ENCODE measurements at places on chromosomes 1 and 21.

DNA sequence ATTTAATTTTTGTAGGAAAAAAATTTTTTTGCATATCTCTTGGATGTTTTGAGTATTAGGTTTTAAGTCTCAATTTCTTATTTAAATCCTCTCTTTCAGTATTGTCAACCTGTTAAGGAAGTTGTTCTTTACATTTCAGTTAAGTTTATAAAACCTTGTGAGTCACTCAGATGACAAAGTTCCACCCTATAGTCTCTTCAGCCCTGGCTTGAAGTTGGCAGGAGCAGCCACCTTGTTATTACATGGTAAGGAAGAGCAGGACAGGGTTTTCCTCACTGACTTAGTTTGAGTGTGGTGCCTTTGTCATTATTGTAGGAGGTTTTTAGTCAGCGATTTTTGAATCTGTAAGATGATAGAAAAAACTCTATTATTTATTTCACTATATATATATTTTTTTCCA, 2143.9 kb downstream of the MRPL39 start:
- DNase-seq = no peak

- DNase-seq = no peak
Measured at GRCh38 chr1:172460887-172461315, 17.0 kb upstream of the PIGC start.

GRCh38 chr1:2935751-2936390, 85.4 kb upstream of the ACTRT2 start:
- no peak for DNase-seq

DNA sequence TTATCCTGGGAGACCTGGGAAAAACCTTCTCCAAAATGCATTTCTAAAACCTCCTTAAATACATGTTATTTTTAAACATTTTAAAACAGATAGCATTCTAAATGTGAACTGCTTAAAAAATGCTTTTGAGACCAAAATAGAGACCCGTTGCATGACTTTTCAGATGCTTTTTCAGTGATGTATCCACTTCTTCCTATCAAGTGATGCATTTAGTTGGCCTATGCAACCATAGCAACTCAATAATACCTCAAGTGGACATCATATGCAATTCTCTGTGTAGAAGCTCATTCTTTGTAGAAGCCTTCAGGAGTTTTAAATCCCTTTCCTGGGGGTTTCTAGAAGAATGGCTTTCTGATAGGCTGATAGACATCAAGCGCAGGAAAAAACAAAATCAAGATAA, 94.5 kb upstream of the RAVER2 start:
- no peak for DNase-seq

- DNase-seq = no peak
Measured at GRCh38 chr1:247376659-247377058, 39.3 kb upstream of the NLRP3 start.

DNA sequence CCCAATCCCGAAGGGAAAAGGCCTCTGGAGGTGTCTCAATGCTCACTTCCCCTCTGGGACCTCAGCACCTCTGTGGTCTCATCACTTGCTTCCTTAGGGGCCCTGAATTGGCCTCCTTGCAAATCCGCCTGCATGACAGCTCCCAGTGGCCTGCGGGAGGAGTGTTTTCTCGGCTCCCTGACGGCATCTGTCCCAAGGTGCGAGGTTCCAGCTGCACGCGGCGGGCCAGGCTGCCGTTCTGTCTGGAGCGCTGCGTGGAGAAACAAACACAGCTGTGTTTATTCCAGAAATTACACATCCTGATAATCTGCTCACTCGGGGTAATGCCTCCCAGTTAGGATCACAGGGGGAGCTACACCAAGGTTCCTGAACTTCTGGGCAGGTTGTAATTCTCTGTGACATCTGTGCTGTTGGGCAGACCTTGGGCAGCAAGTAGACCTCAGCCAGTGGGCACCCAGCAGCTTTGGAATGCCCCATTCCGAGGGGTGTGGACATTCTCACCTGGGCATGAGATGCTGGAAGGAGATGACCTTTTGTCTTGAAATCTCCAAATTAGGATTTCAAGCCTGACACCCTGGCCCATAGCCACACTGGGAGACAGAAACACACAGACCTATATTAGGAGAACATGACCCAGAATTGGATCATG, 18.2 kb downstream of the EPHB2 start:
- no peak for DNase-seq

GRCh38 chr1:234168061-234168724, 205.1 kb upstream of the COA6 start:
- DNase-seq = no peak

All from stimulated activated CD8-positive, alpha-beta memory T cell treated with anti-CD3 and anti-CD28 coated beads, Interleukin-15, amount 100 ng/mL, for 4 hours (primary cell).